ENCODE measurements at places on chromosomes 11 and 22. TPM values are rescaled to one million over a fixed set of nuclear protein-coding genes. Genes with fewer than 3 reads are reported as not detected.

DNA sequence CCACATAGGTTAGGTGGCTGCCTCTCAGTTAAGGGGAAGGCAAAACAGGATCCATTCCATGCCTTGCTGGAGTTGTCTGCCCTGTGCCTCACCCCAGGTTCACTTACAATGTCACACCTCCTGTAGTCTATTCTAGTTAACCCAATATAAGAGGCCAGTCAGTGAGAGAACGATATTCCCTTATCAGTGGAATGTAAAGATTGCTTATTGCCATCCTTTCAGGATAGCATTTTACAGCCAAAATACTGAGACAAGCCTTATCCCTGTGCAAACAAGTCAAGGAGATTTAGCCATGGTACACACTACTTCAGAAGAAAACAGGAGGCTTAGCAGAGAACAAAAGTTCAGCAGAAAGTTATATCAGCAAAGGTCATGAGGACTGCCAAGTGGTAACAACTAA, 5.5 kb downstream of the CYP2R1 start:
- no peak for DNase-seq

- DNase-seq, result peak; percentile 49
These were observed 4.6 kb upstream of the GALR3 start for GRCh38 chr22:37818409-37819104.

GRCh38 chr11:118111744-118112035, 24.9 kb upstream of the SMIM35 start:
- no peak for DNase-seq

GRCh38 chr22:44623771-44624510, 78.1 kb upstream of the PRR5 start:
- no peak for DNase-seq

DNA sequence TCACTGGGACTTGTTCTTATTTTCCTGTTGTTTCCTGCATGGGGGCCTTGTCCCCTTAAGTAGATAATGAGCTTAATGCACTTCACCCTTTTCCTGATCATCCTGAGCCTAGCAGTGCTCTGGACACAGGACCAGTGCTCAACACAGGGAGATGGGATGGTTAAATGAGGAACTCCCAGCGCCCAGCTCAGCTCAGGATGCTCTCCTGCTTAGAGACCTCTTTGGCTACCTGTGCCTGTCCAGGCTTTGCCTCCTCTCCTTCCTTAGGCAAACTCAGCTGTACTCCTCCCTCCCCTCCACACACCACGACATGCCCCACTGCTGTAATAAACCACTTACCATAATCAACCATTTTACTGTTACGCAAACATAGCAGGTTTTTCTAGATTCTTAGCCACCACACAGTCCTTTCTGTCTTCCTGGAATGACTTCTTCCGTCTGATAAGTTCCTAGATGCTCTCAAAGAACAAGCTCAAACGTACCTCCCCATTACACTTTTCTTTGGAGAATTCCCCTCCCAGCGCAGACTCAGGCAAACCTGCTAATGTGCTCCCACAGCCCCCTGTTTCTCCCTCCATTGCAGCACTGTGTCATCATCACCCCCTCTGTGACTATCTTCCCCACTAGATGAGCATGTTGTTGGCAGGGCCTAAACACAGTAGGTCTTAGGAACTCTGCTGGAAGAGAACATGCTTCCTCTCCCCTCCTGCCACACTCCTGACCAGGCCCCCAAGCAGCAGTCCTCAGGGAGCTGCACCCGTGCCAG, 113.6 kb downstream of the MICAL2 start:
- DNase-seq, result no peak

GRCh38 chr11:5286901-5287300, 14.8 kb downstream of the OR51B4 start:
- DNase-seq, result no peak

- DNase-seq, result no peak
These were observed 31.4 kb downstream of the HSPA8 start for GRCh38 chr11:123030517-123030916.

DNA sequence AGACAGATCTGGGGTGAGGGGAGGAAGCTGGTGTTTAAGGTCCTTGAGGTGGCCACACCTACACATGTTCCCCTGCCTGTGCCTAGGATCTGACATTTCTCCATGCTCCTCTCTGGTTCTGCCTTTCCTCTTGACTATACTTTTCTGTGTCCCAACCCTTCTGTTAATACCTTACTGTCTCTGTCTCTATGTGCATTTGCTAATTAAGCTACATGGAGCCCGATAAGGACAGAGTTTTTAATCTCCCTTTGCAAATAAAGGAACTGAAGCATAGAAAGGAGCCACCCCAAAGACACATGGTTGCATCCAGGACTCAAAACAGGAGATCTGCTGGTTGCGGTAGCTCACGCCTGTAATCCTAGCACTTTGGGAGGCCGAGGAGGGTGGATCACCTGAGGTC, 33.1 kb upstream of the CDON start:
- DNase-seq, result no peak

- DNase-seq, result no peak
These were observed 457.5 kb upstream of the CCDC179 start for GRCh38 chr11:23317816-23318215.

DNA sequence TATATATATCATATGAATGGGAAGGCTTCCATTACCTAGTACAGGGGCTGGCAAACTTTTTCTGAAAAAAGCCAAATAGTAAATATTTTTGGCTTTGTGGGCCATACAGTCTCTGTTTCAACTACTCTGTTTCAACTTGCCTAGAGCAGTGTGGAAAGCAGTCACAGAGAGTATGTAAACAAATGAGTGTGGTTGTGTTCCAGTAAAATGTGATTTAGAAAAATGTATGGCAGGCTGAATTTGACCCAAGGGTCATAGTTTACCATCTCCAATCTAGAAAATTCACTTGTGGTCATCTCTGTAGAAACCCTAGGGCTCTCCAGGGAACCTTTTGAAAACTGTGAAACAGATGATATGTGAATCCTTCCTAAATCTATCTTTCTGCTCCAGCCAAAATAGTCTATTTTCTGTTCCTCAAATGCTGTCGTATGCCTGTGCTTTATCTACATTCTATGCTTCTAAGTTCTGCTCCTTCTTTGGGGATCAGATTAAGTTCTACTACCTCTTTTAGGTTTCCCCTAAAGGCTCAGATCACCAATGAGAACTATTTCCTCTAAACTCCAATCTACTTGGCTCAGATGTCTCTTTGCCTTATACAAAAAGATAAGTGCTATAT, 356.2 kb downstream of the METTL15 start:
- DNase-seq, result no peak

GRCh38 chr22:32649515-32650200, 151.8 kb upstream of the TIMP3 start:
- no peak for DNase-seq

GRCh38 chr11:86069408-86070101, 671 bp upstream of the PICALM start:
- DNase-seq, result peak; percentile 98

GRCh38 chr11:74009675-74010305, 905 bp upstream of the UCP3 start:
- no peak for DNase-seq

DNA sequence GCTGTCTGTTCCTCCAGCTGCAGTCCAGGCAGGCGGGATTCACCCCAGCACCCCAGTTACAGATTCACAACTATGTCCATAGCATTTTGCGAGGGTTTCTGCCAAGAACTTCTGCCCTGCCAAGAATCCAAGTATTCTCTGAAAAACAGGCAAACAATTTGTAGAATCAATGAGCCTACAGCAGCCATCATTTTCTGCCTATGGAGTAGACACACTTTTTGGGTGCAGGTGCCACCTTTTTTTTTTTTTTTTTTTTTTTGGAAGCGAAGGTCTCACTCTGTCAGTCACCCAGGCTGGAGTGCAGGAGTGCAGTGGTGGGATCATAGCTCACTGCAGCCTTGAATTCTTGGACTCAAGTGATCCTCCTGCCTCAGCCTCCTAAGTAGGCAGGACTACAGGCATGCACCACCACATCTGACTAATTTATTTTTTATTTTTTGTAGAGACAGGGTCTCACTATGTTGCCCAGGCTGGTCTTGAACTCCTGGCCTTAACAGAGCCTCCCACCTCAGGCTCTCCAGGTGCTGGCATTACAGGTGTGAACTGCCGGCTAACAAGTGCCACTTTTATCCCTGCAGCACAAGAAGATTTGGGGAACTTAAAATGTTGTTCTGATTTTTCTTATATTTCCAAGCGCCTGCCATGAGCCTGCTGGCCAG, 195.1 kb downstream of the SNX19 start:
- no peak for DNase-seq

- DNase-seq, result no peak
These were observed 65.8 kb upstream of the RASSF10 start for GRCh38 chr11:12943311-12943710.

DNA sequence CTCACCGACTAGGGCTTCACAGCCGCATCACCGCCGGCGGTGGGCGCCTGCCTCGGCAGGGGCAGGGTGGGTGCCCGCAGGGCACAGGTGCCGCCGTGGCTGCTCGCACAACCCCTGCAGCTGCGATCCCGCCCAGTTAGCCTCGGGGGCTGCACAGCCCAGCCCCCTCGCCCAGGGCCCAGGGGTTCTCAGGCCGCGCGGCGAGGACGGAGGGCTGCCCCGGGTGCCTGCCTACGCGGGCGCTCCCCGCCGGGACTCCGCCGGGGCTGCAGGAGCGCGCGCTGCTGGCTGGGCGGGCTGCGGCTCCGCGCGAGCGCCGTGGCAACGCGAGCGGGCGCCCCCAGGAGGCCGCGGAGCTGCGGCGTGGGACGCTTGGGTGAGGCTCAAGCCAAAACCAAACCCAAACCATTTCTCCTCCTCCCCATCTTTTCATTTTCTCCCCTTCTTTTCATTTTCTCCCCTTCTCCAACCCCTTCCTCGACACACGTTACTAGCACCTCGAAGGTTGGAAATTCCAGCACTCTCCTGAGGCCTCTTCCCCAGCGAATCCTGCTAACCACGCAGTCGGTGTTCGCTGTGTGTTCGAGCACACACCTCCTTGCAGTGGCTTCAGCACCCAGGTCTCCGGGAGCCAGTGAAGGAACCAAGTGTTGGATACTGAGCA, at the start of gene MICAL3:
Gene MICAL3 (minus strand): TSS at position 286 of the 664 bp plus-strand sequence. CDS start 117,749 bp downstream, outside the sequence.
- DNase-seq, result peak; percentile 64

- peak; percentile 52 for DNase-seq
These were observed at the start of gene SEC14L2 for GRCh38 chr22:30396871-30397655. Gene SEC14L2, plus strand, starts transcription at chr22:30397018. Its CDS starts 99 bp downstream, at chr22:30397117.

- DNase-seq, result no peak
These were observed 15.0 kb upstream of the GNB1L start for GRCh38 chr22:19869497-19870152.

- no peak for DNase-seq
These were observed 1.2 kb downstream of the EPS8L2 start for GRCh38 chr11:706957-707816.

- DNase-seq, result no peak
These were observed 81.0 kb downstream of the TRMU start for GRCh38 chr22:46416520-46416871.

DNA sequence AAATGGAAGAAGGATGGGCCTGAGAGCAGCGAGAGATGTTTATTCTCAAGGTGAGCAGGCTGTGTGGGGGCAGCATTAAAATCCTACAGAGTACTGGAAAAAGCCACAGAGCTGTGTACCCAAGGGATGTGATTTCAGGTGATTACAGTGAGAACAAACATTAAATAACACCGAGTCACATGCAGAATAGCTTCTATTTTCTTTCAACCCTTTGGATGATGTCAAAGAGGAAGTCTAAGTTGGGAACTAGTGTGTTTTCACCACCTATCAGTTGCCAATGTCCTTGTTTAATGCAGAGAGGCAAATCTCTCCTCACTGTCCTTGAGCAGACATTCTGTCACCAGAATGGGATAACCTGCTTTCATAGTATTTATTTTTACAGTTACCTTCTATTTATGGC, 379.6 kb upstream of the NARS2 start:
- DNase-seq, result no peak

DNA sequence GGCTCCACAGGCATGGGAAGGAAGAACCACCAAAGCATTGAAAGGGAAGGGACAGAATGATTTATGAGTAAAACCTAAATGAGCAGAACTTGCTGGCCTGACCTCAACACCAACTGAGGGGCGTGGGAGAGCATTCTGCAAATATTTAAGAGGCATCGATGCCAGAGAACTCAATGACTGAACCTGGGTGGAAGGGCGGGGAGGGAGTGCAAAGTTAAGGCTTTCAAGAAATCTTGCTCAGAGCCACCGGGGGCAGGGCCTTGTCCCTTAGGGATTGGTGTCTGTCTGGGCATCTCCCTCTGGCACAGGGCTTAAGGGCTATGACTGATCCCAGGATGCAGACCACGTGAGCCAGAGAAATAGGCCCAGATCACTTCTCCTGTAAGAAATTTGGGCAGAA, 137.1 kb downstream of the ADAMTS15 start:
- no peak for DNase-seq

DNA sequence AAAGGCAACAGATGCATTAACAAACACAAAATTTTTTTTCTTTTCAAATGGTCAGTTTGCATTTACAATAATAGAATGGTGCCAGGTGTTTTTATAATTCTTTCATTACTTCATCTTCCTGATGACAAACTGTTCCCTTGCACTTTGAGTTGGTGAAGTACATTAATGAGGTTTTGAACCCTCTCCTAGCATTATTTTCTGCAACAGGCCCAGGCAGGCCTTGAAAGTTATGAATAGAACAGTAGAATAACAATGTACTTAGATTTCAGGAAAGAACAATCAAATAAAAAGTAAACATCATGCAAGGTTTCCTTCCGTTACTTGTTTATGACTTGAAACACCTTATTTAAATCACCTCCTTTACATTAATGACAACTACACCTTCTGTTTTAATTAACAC, 9.6 kb downstream of the BTG4 start:
- no peak for DNase-seq

GRCh38 chr11:15580775-15581095, 466.0 kb downstream of the INSC start:
- DNase-seq, result no peak

DNA sequence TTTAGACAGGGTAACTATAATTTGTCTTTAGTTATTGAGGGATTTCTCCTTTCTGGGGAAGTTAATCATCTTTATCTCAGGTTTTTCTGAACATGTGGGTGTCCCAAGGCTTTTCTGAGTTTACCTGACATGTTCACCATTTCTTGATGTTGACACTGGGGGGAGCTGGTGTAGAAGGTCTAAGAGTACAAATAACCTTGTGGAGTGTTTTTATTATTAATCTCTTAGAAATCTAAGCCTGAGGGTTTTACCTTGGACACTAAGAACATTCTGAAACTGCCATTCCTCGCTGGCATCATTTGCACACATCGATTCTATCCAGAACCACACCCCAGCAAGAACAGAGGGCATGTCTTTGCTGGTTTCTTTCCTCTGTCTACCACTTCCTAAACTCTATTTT, 15.6 kb upstream of the C11orf91 start:
- peak; percentile 66 for DNase-seq

The P2RY6 gene
- polyA plus RNA-seq, result 0.54 TPM

The DEPDC7 gene
- polyA plus RNA-seq, result 0.05 TPM

The UPK3A gene
- polyA plus RNA-seq, result not detected

The GGT1 gene
- polyA plus RNA-seq, result 1.2 TPM

The FLRT1 gene
- not detected for polyA plus RNA-seq

The IGSF9B gene
- polyA plus RNA-seq, result 0.18 TPM

The SMC1B gene
- not detected for polyA plus RNA-seq

The GAB4 gene
- not detected for polyA plus RNA-seq

The TRIM34 gene
- polyA plus RNA-seq, result 14.6 TPM

The APOL3 gene
- polyA plus RNA-seq, result 17.9 TPM

The KCNJ4 gene
- not detected for polyA plus RNA-seq

The FREY1 gene
- polyA plus RNA-seq, result 0.84 TPM

The TRPC6 gene
- not detected for polyA plus RNA-seq

The MMP8 gene
- polyA plus RNA-seq, result not detected

Measured in endothelial cell of umbilical vein (primary cell).